ENCODE measurements at places on chromosomes 7 and 10. TPM values are rescaled to one million over a fixed set of nuclear protein-coding genes. Genes with fewer than 3 reads are reported as not detected.

CCT6A gene
- 98.9 TPM for total RNA-seq

C1QL3 gene
- total RNA-seq = not detected

RET gene
- 1.3 TPM for total RNA-seq

ARHGAP22 gene
- total RNA-seq = 13.3 TPM

TRIL gene
- total RNA-seq = 6.1 TPM

GALNT17 gene
- 2.2 TPM for total RNA-seq

OR13A1 gene
- not detected for total RNA-seq

ITPRID1 gene
- total RNA-seq = not detected

IL6 gene
- total RNA-seq = 17.7 TPM

- DNase-seq = no peak
These were observed 8.2 kb downstream of the MAT1A start for GRCh38 chr10:80281292-80281691.

DNA sequence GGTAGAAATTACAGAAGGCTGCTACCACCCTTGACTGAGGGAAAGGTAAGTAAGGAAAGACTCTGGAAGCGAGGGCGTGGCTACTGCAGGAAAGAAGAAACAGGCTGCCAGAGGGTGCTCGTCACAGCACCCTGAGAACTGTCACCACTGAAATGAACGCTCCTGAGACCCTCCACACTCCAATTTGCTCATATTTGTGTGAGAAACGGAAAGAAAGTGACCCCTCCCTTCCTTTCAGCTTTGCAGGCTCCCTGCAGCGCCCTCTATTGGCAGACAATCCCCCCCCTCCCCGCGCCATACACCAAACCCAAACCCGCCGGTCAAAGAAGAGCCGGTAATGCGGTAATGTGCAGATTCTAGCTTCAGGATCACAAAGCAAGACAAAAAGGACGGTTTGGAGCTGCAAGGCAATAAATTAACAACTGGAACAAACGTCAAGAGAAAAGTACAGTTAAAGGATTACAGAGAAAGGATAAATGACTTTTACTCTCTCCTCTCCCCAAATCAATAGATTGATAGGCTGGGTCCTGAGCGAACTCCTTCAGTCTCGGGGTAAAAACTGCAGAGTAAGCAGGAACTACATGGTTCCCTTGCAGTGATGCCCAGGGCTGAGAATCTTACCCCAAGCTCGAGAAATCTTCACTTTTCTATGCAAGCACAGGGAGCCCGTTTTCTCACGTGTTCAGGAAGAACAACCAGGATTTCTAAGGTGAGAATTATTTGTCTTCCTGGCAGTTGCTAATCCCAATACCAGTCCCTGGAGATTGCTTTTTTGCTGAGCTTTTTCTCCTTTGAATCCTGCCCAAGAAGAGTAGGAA, 47.6 kb downstream of the STEAP1B start:
- DNase-seq = peak; percentile 42

DNA sequence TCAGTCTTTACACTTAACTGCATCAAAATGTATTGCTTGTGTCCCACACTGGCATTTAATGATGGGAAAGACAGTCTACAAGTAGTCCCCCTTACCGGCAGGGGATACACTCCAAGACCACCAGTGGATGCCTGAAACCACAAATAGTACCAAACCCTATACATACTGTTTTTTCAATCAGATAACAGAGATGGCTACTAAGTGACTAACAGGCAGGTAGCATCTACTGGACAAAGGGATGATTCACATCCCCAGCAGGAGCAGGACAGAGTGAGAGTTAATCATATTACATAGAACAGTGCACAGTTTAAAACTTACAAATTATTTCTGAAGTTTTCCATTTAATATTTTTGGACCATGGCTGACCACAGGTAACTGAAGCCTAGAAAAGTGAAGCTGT, 13.2 kb downstream of the TMEM243 start:
- DNase-seq = no peak

- no peak for DNase-seq
These were observed 115.5 kb upstream of the GNAI1 start for GRCh38 chr7:80018941-80019808.

DNA sequence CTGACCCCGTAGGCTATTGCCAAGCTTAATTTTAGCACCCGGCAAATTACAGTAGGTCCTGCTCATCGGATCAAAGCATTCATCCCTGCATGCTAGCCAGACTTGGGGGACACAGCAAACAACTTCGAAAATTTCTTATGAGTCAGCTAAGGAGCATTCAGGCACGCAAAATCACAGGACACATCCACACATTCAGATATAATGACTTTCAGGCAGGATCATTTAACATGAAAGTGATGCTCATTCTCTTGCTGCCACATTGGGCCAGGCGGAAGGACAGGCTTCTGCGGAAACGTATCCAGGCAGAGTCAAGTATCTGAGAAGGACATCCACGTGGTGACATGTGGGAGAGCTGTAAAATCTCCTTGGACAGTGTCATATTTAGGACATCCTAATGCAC, 474.0 kb upstream of the NRP1 start:
- no peak for DNase-seq

GRCh38 chr7:151727579-151728285, 149.2 kb downstream of the PRKAG2 start:
- peak; percentile 77 for DNase-seq

DNA sequence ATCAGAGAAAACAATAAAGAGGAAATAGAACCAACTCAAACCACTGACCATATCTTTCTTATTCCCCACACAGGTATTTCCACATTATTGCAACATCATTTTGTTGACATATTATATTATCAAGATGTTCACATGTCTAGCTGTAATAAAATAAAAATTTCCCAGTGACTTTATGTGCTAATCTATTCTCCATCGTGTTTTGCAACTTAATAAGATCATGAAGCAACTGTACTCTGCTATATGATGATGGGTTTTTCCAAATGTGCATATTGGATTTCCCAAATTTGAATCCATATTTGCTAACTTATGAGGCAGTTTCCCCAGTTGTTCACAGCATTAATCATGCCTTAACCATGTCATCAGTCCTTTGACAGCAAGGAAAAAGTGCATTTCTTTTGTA, 127.8 kb downstream of the ITGB8 start:
- no peak for DNase-seq

- DNase-seq = no peak
These were observed 103.0 kb downstream of the MYOF start for GRCh38 chr10:93378997-93379730.

DNA sequence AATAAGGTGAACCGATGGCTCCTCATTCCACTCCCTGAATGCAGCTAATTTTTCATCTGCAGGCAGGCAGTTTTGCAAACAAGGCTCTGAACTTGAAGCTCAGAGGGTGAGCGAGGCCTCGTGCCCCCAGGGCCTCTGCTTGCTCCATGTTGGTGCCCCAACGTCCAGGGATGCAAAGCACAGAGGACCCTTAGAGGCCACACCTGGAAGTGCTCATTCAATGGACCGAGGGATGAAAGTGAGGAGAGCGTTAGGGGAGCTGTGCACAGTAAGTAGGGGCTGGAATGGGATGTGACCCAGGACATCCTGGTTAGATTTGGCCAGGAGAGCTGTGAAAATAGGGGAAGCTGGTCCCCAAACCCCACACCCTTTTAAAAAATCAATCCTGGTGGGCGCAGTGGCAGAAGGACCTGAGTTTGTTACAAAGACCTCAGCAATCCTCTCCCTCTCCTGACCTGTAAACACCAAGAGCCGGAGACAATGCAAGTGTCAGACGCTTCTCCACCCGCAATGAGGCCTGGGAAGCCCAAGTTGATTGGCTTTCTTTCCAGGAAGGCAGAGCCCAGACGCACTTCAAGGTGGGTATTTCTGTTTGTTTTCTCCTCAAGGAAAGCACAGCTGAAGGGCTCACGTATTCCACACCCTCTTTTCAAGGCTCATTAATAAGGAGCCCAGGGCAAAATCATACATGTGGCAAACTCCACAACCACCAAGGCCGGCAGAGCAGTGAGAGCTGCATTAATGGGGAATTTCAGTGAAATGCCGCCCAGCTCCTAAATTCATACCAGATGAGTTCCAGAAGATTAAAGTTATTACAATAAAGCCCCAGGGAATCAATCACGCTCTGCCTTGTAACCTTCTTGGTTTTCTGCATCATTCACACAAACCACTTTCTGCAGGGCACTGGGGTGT, 14.1 kb upstream of the CXCL12 start:
- DNase-seq = no peak

- no peak for DNase-seq
These were observed 57.5 kb downstream of the EXOC4 start for GRCh38 chr7:133310232-133310862.

DNA sequence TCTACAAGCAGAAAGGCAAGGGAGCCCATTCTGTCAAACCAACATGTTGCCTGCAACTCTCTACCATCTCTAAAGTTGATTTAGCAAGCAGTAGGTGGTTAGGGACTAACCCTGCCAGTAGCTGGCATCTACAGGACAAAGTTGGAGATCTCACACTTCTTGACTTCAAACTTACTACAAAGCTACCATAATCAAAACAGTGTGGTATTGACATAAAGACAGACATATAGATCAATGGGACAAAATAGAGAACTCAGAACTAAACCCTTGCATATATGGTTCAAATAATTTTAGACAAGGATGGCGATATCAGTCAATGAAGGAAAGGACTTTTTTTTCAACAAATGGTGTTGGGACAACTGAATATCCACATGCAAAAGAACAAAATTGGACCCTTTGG, 84.9 kb downstream of the MAP3K8 start:
- no peak for DNase-seq

DNA sequence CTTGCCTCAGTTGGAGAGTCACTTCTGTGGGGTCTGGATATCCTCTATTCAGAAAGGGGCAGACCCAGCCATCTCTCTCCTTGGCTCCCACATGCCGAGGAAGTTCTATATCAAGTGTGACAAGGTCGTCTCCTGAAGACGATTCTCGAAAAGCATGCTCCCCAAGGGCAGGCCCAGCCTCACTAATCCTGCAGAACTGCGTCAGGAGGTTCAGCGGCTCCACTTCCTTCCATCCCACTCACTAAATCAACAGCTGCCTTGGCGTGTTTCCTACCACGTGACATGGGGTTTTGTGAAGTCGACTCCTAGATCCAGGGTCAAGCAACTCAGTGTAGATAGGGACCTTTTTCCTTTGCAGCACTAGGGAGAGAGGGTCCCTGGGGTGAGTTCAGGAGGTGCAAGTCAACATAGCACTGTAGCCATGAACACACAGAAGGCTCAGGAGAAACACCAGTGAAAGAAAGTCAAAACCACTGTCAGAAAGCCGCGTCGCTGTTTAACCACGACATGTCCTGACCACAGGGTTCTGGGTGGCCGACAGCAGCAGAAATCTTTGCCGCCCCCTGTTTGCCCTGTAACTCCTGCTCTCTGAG, 156.4 kb downstream of the PRPF18 start:
- no peak for DNase-seq

DNA sequence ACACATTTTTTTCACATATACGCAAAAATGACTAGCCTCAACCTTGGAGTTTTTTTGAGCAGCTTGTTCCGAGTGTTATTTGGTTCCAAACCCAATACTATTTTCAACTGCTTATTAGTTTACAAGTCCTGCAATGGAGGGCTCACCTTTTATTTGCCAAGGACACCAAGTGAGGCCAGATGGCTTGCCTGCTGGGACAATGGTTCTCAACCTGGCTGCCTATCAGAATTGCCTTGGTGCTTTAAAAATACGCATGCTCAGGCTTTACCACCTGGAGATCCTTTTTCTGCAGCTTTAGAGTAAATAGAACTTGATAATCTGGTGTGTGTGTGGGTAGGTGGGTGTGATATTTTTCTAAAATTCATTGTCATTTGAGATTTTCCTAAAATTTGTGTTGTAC, 276.8 kb downstream of the MTERF1 start:
- no peak for DNase-seq

DNA sequence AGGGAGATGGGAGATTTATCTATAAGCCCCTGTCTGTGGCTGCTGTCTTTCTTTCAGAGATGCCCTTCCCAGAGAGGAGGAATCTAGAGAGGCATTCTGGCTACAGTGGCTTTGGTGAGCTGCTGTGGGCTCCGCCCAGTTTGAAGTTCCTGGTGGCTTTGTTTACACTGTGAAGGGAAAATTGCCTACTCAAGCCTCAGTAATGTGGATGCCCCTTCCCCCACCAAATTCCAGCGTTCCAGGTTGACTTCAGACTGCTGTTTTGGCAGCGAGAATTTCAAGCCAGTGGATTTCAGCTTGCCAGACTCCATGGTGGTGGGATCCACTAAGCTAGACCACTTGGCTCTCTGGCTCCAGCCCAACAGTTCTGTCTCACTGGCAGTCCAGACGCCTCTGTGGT, 951.6 kb downstream of the CCSER2 start:
- no peak for DNase-seq

DNA sequence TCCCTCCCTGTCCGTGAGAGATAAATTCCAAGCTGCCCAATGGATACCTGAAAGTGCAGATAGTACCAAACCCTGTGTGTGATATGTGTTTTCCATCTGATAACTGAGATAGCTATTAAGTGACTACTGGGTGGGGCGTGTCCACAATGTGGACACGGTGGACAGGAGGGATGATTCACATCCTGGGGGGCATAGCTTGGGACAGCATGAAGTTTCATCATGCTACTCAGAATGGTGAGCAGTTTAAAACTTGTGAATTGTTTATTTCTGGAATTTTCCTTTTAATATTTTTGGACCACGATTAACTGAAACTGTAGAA, 158.6 kb downstream of the CREB5 start:
- DNase-seq = no peak

DNA sequence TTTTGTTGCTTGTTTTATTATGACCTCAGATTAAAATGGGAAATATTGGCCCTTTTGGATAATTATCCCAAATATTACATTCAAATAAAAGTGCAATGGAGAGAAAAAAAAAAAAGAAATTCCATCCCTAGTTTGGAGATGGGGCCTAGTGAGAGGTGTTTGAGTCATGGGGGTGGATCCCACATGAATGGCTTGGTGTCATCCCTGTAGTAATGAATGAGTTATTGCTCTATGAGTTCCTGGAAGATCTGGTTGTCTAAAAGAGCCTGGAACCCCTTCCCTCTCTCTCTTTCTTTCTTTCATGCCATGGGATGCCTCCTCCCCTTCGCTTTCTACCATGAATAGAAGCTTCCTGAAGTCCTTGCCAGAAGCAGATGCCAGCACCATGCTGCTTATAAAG, 44.3 kb downstream of the MSRB2 start:
- no peak for DNase-seq

GRCh38 chr7:92075455-92076158, 58.7 kb downstream of the CYP51A1 start:
- no peak for DNase-seq

DNA sequence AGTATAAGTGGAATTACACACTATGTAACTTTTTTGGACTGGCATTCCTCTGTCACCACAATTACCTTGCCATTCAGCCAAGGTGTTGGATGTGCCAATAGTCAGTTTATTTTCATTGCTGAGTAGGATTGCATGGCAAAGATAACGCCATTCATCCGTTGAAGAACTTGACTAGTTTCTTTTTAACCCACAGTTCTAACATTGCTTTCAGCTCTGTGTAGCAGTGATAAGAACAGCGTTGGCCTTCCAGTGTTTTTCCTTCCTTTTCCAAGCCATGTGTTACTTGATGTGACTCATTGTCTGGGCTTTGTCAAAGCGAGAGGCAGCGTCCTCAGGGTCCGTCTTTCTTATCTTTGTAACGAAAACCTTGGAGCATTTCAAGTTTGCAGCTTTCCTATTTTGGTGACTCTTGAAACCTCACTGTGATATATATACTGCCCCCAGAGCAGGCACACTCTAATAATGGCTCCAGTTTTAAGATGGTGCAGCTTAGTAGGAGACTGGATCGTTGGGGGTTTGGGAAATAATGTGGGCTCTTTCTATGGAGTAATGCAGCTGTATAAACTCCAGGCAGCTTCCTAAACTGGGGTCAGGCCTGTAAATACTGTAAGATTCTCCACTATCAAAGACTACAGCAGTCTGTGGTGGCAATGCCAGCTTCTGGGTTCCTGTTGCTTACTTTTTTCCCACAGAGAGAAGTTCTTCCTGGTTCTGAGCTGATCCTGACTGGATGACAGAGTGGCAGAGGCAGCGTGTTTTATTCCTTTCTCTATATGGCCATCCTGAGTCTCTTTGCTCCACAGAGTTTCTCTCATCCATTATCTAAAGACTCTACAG, 41.7 kb downstream of the AKR1E2 start:
- DNase-seq = no peak
